ENCODE measurements at places on chromosomes 4 and X. TPM values are rescaled to one million over a fixed set of nuclear protein-coding genes. Genes with fewer than 3 reads are reported as not detected.

- H3K4me1 ChIP-seq = no peaks in the 10 kb centered on the region
- no peaks in the 10 kb centered on the region for H3K27me3 ChIP-seq
- no peak within 1 kb of the TSS for H3K27ac ChIP-seq
- no peaks in the 10 kb centered on the region for H3K36me3 ChIP-seq
- peak; percentile 44 for DNase-seq
These were observed at the start of gene DYNLT3 for GRCh38 chrX:37846934-37847732. Gene DYNLT3, minus strand, starts transcription at chrX:37847571. Its CDS starts 61 bp downstream, at chrX:37847510.

DNA sequence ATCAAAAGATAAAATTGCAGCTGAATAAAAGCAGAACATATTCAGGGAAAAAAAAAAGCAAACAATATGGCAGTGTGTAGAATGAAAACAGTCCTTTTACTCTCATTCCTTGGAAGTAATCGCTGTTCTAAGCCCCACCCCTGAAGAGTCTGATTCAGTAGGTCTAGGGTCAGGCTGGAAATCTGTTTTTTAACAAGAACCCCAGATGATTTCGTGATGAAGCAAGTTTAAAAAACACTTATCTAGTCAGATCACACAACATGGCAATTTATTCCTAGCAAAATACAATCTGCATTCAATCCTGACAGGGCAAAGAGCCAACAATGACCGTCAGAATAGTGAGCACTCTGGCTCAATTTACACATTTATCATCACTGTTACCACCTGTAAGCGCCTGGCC is 16.1 kb downstream of the FAM120C start:
- no peaks in the 10 kb centered on the region for H3K27me3 ChIP-seq
- no peak for DNase-seq
- H3K4me1 ChIP-seq = no peaks in the 10 kb centered on the region

- no peak overlapping the region for H3K4me3 ChIP-seq
- peaks cover 38% of the 10 kb centered on the region for H3K4me1 ChIP-seq
- H3K27me3 ChIP-seq = no peaks in the 10 kb centered on the region
These were observed 1.8 kb downstream of the L1CAM start for GRCh38 chrX:153884136-153884535.

DNA sequence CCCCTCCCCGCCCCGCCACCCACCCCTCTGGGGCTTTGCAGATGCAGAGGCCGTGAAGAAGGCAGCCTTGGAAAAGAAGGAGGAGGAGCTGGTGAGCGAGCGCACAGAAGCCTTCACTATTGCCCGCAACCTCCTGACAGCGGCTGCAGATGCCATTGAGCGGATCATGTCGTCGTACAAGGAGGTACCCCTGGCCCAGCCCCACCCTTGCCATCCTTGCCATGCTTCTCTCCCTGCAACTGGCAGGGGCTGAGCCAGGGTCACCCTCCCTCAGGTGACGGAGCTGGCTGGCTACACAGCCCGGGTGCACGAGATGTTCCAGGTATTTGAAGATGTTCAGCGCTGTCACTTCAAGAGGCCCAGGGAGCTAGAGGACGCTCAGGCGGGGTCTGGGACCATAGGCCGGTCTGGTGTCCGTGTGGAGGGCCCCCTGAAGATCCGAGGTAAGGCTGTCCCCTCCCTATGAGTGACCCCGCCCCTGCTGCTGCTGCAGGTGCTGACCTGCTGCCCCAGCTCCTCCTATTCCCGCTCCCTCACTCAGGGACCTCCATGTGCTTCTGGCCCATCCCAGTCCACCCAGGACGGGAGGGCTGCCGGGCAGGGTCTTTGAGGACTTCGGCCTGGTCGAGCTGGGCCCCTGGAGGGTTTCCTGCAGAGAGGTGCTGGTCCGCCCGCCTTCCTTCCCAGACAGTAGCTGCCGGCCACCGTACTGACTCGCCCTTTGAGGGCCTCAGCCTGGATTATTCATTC is 11.6 kb downstream of the ABCD1 start:
- no peaks in the 10 kb centered on the region for H3K36me3 ChIP-seq
- no peaks in the 10 kb centered on the region for H3K27me3 ChIP-seq
- H3K27ac ChIP-seq = no peak overlapping the region
- DNase-seq = no peak

DNA sequence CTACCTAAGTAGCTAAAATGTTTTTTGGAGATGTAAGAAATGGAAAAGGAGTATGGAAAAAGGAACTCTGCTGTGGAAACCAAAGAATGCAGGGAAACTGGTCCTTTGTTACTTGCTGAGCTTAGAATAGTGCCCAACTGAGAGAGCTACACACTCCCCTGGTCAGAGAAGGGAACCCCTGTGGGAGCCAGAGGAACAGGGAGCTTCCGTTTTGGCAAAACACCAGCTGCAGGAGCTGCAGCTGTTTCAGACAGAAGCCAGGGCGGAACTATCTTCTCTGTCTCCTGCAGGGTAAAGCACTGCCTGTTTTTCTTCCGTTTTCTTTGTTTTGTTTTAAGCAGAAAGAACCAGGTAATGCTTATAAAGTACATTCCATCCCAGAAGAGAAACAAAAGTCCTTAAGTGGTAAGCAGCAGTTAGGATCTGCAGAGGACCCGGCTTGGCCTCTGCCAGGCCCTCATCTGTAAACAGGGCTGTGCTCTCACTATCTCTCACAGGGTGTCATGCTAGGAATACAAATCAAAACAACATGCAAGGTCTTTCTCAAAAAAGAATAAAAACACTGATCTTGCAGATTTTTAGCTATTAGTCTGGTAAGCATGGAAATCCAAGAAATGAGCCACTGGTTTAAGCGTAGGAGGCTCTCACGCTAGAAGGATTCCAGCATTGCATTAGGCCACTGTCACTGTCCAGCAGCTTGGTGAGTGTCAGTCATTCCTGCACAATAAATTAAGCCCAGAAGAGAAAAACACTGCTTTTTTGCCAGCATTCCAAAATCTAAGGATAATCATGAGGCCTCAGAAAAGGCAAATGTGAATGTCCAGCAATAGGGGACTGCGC is 76.1 kb downstream of the CHST7 start:
- no peak for DNase-seq
- H3K36me3 ChIP-seq = no peaks in the 10 kb centered on the region
- H3K4me3 ChIP-seq = no peak overlapping the region
- no peaks in the 10 kb centered on the region for H3K27me3 ChIP-seq
- H3K27ac ChIP-seq = peak overlapping the region; percentile 72
- peaks cover 20% of the 10 kb centered on the region for H3K4me1 ChIP-seq

- no peak overlapping the region for H3K27ac ChIP-seq
- no peak for DNase-seq
- 0 out of 2 replicates have a peak, but pooled peaks cover 3% of the 10 kb centered on the region for H3K4me1 ChIP-seq
- H3K4me3 ChIP-seq = no peak overlapping the region
- H3K36me3 ChIP-seq = no peaks in the 10 kb centered on the region
- no peaks in the 10 kb centered on the region for H3K27me3 ChIP-seq
These were observed 24.7 kb upstream of the HERC3 start for GRCh38 chr4:88567591-88567990.

DNA sequence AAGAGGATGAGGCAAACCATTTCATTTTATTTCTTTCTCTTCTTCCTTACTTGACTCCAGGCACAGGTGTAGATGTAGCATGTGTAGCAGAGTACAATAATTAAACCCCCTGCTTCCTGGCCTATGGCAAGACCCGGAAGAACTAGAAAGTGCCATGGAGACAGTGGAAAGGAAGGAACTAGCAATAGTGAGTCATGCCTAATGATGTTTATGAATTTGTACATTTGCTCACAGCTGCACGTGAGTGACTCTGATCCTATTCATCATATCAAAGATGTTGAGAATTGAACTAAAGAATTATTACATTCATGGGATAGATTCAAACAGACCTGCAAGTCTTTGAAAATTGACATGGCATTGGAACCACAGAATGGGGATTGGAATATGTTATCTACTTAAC is 2233.9 kb upstream of the TENM3 start:
- no peaks in the 10 kb centered on the region for H3K27me3 ChIP-seq
- no peaks in the 10 kb centered on the region for H3K4me1 ChIP-seq
- H3K36me3 ChIP-seq = no peaks in the 10 kb centered on the region
- H3K4me3 ChIP-seq = no peak overlapping the region
- H3K27ac ChIP-seq = no peak overlapping the region
- no peak for DNase-seq

GRCh38 chr4:76897536-76898384 is at the start of gene SOWAHB:
Gene SOWAHB, minus strand, starts transcription at chr4:76898144. Its CDS starts 295 bp downstream, at chr4:76897849.
- no peaks in the 10 kb centered on the region for H3K36me3 ChIP-seq
- H3K4me1 ChIP-seq = peaks cover 1% of the 10 kb centered on the region
- peak within 1 kb of the TSS; percentile 47 for H3K4me3 ChIP-seq
- H3K27me3 ChIP-seq = peaks cover 49% of the 10 kb centered on the region
- H3K27ac ChIP-seq = no peak within 1 kb of the TSS

GRCh38 chr4:150082241-150082640 is 4.0 kb downstream of the DCLK2 start:
- H3K4me1 ChIP-seq = no peaks in the 10 kb centered on the region
- H3K36me3 ChIP-seq = no peaks in the 10 kb centered on the region
- no peak overlapping the region for H3K4me3 ChIP-seq
- H3K27me3 ChIP-seq = peaks cover 5% of the 10 kb centered on the region
- no peak overlapping the region for H3K27ac ChIP-seq

GRCh38 chrX:67094061-67094460 is 449.8 kb upstream of the AR start:
- DNase-seq = peak; percentile 10
- no peak overlapping the region for H3K4me3 ChIP-seq
- H3K36me3 ChIP-seq = no peaks in the 10 kb centered on the region
- H3K27ac ChIP-seq = no peak overlapping the region
- H3K4me1 ChIP-seq = no peaks in the 10 kb centered on the region

GRCh38 chr4:6307891-6308290 is 38.2 kb downstream of the WFS1 start:
- no peaks in the 10 kb centered on the region for H3K27me3 ChIP-seq
- no peak overlapping the region for H3K27ac ChIP-seq
- no peaks in the 10 kb centered on the region for H3K4me1 ChIP-seq

The CCSER1 gene
- 0.90 TPM for total RNA-seq

The MAGEE1 gene
- total RNA-seq = 10.2 TPM

The GLRB gene
- total RNA-seq = 0.54 TPM

The RBM47 gene
- total RNA-seq = 78.9 TPM

The BEX5 gene
- total RNA-seq = 12.0 TPM

The TLR8 gene
- total RNA-seq = not detected

The TRMT44 gene
- total RNA-seq = 20.1 TPM

The DCAF12L2 gene
- 0.99 TPM for total RNA-seq
